Activated naive CD8-positive, alpha-beta T cell treated with anti-CD3 and anti-CD28 coated beads, Interleukin-2, amount 10 ng/mL, durations not matched to agents 7 days and 5 days (primary cell): ENCODE measurements at places on chromosomes 11 and 22.

DNA sequence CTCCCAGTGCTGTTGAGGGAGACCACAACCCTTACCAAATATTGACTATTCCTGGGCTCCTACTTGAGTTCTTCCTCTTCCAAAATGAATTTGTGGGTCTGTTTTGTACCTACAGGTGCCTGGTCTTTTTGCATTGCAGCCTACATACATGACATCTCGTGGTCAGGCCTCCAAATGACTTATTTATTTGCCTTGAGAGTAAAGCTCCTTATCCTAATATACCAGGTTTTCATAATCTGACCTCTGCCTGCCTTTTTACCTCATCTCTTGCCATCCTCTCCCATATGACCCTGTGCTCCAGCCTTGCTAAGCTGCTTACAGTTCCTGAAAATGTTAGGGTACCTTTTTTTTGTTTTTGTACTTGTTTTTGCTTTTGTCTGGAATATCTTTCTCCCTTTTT lies 130.4 kb downstream of the UVRAG start:
- DNase-seq: no peak
- no peak overlapping the region for H3K4me3 ChIP-seq
- no peak overlapping the region for H3K27ac ChIP-seq
- H3K4me1 ChIP-seq: peaks cover 7% of the 10 kb centered on the region

- no peak overlapping the region for H3K4me3 ChIP-seq
- no peaks in the 10 kb centered on the region for H3K36me3 ChIP-seq
- H3K27ac ChIP-seq: no peak overlapping the region
- no peak for DNase-seq
- H3K4me1 ChIP-seq: no peaks in the 10 kb centered on the region
These were observed 20.0 kb downstream of the PRR5L start for GRCh38 chr11:36316049-36316448.

- no peaks in the 10 kb centered on the region for H3K36me3 ChIP-seq
- no peaks in the 10 kb centered on the region for H3K27me3 ChIP-seq
- no peak overlapping the region for H3K27ac ChIP-seq
These were observed 846.2 kb upstream of the API5 start for GRCh38 chr11:42465623-42466022.

DNA sequence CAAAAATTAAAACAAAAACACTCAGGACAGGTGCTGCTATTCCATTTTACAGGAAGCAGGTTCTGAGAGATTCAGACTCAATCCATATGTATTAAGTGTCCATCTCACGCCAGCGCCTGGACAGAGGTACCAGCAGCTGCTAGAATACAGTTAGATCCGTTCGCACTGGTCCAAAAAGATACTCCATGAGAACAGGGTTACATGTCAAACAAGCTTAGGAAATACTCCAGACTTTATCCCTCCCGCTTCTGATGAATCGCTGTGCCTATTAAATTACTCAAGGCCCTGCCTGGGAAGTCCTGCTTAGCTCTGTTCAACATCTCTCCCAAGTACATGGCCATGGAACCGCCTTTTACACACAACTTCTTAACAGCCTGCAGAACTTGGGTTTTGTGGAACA lies 50.2 kb upstream of the SLC35C1 start:
- H3K36me3 ChIP-seq: no peaks in the 10 kb centered on the region
- no peak overlapping the region for H3K27ac ChIP-seq
- no peak overlapping the region for H3K4me3 ChIP-seq
- no peak for DNase-seq

DNA sequence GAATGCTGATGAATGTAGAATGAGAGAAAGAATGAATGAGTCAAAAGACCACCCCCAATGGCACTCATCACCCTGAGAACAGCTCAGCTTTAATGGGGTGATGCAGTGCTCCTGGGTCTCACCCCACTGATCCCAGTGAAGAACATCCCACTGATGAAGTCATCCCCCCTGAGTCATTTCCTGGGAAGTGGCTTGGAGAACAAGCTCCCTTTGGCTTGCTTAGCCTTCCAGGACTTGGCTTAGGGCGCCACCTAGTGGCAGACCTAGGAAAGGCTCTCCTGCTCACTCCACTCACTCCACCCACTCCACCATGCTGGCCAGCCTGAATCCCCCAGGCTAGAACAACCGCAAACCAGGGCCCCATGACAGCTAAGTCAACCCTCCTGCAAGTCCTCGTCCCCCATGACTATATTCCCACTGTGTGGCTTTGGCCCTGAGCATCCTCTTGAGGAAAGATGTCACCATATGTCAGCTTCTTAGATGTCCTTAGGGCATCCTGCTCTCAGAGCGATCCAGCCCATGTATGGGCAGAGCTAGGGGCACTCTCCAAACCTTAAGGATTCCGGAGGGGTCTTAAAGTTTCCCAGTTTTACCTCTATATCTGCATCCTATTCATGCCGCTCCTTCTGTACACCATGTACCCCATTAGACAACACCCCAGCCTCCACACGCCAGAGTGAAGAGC lies 17.8 kb upstream of the TMPRSS13 start:
- peak overlapping the region; percentile 67 for H3K27ac ChIP-seq
- H3K36me3 ChIP-seq: peaks cover 9% of the 10 kb centered on the region
- peaks cover 78% of the 10 kb centered on the region for H3K4me1 ChIP-seq
- H3K27me3 ChIP-seq: no peaks in the 10 kb centered on the region
- peak overlapping the region; percentile 1 for H3K4me3 ChIP-seq

- H3K27me3 ChIP-seq: peaks cover 10% of the 10 kb centered on the region
- peaks cover 40% of the 10 kb centered on the region for H3K4me1 ChIP-seq
- DNase-seq: no peak
- peak overlapping the region; percentile 85 for H3K27ac ChIP-seq
- H3K36me3 ChIP-seq: peaks cover 21% of the 10 kb centered on the region
These were observed 784 bp upstream of the SLC43A3 start for GRCh38 chr11:57427727-57428082.

DNA sequence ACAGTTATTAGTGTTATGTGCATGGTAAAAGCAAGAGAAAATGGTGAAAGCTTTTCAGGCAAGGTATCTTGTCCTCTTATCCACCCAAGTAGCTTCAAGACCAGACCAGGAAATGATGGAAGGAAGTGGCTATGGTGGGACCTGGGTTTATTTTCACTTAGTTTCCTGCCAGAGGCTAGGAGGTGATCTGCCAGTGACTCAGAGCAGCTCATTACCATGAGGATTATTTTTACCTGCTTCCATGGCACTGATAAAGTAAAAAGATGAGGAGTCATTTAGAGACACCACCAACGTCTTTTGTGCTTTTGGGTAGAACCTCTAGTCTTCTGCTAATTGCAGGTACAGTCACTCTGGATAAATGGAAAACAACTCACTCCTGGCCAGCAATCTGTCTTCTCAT lies 339.9 kb upstream of the KIRREL3 start:
- H3K27me3 ChIP-seq: no peaks in the 10 kb centered on the region
- H3K27ac ChIP-seq: no peak overlapping the region
- H3K4me3 ChIP-seq: no peak overlapping the region
- no peaks in the 10 kb centered on the region for H3K36me3 ChIP-seq
- H3K4me1 ChIP-seq: no peaks in the 10 kb centered on the region

- H3K27me3 ChIP-seq: peaks cover 27% of the 10 kb centered on the region
- no peak overlapping the region for H3K27ac ChIP-seq
- H3K4me3 ChIP-seq: no peak overlapping the region
- peaks cover 1% of the 10 kb centered on the region for H3K36me3 ChIP-seq
These were observed 2.9 kb downstream of the C11orf87 start for GRCh38 chr11:109424901-109425300.

DNA sequence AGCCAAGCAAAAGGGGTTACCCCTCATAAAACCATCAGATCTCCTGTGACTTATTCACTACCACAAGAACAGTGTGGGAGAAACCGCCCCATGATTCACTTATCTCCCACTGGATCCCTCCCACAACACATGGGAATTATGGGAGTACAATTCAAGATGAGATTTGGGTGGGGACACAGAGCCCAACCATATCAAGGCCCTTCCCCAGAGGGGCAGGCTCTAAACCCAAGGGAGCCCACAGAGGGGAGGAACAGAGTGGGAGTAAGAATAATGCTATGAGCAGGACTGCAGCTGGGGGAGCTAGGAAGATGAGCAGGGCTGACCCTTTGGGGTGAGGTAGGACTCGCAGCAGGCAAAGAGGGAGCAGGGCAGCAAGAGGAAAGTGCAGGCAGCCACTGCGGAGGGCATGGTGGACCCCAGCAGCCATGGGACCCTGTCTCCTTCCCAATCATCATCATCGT lies 59.3 kb downstream of the CD82 start:
- peak; percentile 22 for DNase-seq
- H3K36me3 ChIP-seq: no peaks in the 10 kb centered on the region
- no peaks in the 10 kb centered on the region for H3K27me3 ChIP-seq
- H3K27ac ChIP-seq: no peak overlapping the region

- peaks cover 27% of the 10 kb centered on the region for H3K36me3 ChIP-seq
- no peak overlapping the region for H3K27ac ChIP-seq
- no peak overlapping the region for H3K4me3 ChIP-seq
- no peak for DNase-seq
- no peaks in the 10 kb centered on the region for H3K27me3 ChIP-seq
These were observed 45.2 kb downstream of the SERGEF start for GRCh38 chr11:17967661-17968060.

DNA sequence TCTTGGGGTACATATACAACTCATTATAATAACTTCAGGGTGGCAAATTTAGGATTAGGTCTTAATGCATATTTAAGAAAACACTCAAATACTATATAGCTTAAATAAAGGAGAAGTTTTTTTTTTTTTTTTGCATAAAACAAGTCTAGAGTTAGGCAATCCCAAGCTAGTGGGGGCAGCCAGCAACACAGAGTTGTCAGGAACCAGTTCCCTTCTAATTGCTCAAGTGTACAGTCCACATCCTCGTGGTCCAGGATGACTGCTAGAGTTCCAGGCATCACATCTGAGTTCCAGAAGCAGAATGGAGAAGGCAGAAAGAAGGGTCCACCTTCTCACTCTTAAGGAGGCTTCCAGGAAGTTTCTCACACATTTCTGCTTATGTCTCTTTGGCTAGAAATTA lies 261.9 kb upstream of the PLET1 start:
- H3K4me3 ChIP-seq: no peak overlapping the region
- H3K27ac ChIP-seq: no peak overlapping the region

DNA sequence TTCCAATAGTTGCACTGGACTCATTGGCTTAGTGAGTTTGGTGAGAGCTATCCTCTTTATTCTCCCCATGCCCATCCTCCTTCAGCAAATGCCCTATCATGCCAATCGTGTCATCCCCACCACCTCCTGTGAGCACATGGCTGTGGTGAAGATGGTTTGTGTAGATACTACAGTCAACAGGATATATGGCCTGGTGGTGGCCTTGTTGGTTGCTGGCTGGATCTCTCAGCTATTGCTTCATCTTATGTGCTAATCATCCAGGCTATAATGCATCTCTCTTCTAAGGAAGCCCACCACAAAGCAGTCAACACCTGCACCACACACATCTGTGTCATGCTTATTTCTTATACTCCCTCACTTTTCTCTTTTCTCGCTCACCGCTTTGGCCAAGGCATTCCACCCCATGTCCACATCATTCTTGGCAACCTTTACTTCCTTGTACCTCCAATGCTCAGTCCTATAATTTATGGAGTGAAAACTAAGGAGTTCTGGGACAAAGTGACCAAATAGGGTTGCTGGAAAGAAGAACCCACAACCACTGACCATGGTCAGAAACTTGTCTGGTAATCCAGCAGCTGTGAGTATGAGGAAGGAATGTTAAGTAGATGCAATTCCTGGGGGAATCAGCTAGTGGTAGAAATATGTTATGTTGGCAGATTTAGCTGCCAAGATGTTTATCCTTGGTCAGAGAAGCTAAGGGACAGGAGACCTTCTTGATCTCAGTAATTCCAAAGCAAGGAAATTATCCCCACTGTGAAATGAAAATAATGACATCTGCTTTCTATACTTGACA lies 16.3 kb upstream of the OR56B1 start:
- peaks cover 26% of the 10 kb centered on the region for H3K36me3 ChIP-seq
- no peak for DNase-seq
- no peak overlapping the region for H3K27ac ChIP-seq
- H3K4me1 ChIP-seq: peaks cover 9% of the 10 kb centered on the region
- H3K27me3 ChIP-seq: no peaks in the 10 kb centered on the region

- no peak overlapping the region for H3K4me3 ChIP-seq
- H3K27ac ChIP-seq: no peak overlapping the region
- H3K27me3 ChIP-seq: no peaks in the 10 kb centered on the region
- no peaks in the 10 kb centered on the region for H3K4me1 ChIP-seq
- DNase-seq: no peak
- H3K36me3 ChIP-seq: no peaks in the 10 kb centered on the region
These were observed 1480.8 kb downstream of the BRD1 start for GRCh38 chr22:48346911-48347310.

DNA sequence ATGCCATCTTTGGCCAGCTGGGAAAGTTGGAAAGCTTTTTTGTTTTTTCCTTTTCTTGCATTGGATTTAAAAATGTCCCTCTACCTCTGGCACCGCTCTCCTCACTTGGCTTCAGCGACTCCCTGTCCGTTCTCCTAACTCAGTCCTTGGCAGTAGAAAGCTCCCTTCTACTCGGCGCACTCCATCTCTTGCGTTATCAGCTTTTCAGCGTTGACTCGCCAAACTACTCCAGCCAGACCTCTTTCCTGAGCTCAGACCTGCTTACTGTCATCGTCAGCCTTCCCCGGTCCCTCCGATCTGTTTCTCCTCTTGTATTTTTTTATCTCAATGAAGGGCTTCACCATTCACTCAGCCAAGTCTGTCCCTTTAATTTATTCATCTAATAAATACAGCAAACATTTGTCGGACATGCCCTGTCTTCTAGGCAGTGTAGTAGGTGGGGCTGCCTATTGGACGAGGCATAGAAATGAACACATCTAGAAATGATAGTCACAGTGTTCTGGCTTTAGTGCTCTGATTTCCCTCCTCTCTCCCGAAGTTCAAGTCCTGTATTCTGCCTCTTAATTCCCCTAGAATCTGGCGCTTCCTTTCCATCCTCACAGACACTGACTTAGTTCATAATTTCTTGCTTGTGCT lies 839 bp downstream of the CEP164 start:
- no peak overlapping the region for H3K27ac ChIP-seq
- H3K36me3 ChIP-seq: no peaks in the 10 kb centered on the region
- no peak overlapping the region for H3K4me3 ChIP-seq
- H3K4me1 ChIP-seq: peaks cover 4% of the 10 kb centered on the region

DNA sequence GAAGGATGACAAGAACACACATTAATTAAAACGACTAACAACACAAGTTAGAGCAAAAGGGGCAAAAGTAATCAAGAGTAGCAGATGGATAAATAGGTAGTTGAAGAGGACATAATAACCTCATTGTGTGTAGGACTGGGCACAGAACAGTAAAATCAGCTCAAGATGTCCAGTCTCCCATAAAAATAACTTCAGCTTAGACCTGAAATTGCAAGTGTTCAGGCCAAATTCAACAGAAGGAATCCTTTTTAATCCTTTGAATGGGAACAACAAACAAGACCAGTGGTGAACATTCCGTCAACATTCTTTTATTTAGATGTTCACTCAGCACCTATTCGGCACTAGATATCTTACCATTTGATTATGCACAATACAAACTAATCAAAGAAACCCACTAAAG lies 4.4 kb downstream of the MTMR2 start:
- H3K27me3 ChIP-seq: no peaks in the 10 kb centered on the region
- peaks cover 5% of the 10 kb centered on the region for H3K36me3 ChIP-seq
- no peak overlapping the region for H3K27ac ChIP-seq
- no peak overlapping the region for H3K4me3 ChIP-seq
- H3K4me1 ChIP-seq: peaks cover 15% of the 10 kb centered on the region
